ENCODE measurements at places on chromosomes 3 and 15. TPM values are rescaled to one million over a fixed set of nuclear protein-coding genes. Genes with fewer than 3 reads are reported as not detected.

DNA sequence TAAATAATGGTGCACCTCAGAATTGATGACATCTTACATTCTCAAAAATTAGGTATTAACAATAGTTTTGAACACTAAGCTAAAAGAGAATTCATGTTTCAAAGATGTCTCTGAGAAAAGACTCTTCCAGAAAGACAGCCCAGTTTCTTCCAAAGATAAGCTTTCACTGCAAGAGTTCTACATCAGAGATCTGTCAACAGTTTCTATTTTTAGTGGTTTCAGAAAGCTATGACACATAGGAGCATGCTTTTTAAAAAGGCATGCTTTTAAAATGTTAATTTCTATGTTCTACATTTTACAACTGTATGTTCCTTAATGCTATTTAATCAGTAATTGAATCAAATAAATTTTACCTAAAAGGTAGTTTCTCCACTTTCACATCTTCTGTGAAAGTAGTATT lies 88.2 kb downstream of the PLOD2 start:
- H3K27me3 ChIP-seq, result no peaks in the 10 kb centered on the region
- H3K27ac ChIP-seq, result no peak overlapping the region
- H3K36me3 ChIP-seq, result peaks cover 6% of the 10 kb centered on the region

The C3orf52 gene
- total RNA-seq, result 19.6 TPM

GRCh38 chr3:184338511-184338945 lies 1.1 kb downstream of the FAM131A start:
- H3K4me3 ChIP-seq, result peak overlapping the region; percentile 93
- peak; percentile 60 for DNase-seq
- H3K4me1 ChIP-seq, result peaks cover 40% of the 10 kb centered on the region
- H3K27ac ChIP-seq, result peak overlapping the region; percentile 92

The GOLGA6L10 gene
- 0.42 TPM for total RNA-seq

DNA sequence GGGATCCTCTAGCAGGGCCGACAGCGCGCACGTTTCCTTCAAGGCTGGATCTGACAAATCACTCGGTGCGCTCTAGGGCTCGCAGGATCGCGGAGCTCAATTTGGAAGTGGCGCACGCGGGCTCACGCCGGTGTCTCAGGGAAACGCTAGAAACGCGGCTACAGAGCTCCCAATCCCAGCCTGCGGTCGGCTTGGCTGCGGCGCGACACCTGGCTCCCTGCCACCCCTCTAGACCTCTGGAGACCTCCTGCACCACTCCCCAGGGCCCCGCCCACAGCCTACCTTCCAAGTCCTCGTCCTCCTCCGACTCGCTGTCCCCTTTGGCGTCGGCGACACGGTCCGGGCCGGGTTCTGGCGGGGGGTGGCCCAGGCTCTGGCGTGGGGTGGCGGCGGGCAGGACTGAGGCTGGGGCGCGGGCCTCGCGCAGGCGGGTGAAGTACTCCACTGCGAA lies 596 bp downstream of the PRKAR2A start:
- H3K27ac ChIP-seq, result peak overlapping the region; percentile 94
- no peaks in the 10 kb centered on the region for H3K27me3 ChIP-seq

DNA sequence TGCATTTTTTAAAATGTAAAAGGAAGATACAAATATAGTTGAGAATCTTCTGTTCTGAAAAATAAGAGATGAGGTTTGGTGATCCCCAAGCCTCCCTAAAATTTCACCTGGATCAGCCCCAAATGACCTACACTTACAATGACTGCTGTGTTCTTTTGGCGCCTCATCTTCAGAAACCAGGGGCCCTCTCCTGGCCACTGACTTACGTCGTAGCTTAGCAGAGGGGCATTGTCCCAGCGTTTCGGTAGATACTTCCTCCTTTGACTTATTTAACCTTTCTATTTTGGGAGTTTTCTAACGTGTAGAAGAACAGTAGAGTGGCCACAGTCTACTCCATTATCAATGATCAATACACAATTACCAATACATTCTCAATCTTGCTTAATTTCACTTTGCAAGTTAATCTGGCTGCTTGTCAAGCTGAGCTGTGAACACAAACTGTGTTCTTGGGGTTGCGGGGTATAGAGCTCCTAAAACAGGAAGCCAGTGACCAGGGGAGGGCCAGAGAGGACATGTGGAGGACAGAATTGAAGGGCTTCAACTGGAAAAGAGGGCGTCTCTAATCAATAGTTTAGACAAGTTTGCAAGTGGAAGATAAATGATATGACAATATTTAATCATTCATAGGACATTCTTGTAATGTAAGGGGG lies 419.5 kb downstream of the LPP start:
- H3K4me3 ChIP-seq, result no peak overlapping the region
- H3K4me1 ChIP-seq, result peaks cover 87% of the 10 kb centered on the region
- DNase-seq, result no peak
- H3K36me3 ChIP-seq, result no peaks in the 10 kb centered on the region
- H3K27me3 ChIP-seq, result no peaks in the 10 kb centered on the region

- H3K36me3 ChIP-seq, result no peaks in the 10 kb centered on the region
- H3K4me3 ChIP-seq, result no peak overlapping the region
- no peak for DNase-seq
- H3K27ac ChIP-seq, result no peak overlapping the region
- no peaks in the 10 kb centered on the region for H3K27me3 ChIP-seq
Observed at GRCh38 chr15:25939122-25939521, 76.0 kb upstream of the ATP10A start.

The SAMMSON gene
- 3.4 TPM for total RNA-seq

DNA sequence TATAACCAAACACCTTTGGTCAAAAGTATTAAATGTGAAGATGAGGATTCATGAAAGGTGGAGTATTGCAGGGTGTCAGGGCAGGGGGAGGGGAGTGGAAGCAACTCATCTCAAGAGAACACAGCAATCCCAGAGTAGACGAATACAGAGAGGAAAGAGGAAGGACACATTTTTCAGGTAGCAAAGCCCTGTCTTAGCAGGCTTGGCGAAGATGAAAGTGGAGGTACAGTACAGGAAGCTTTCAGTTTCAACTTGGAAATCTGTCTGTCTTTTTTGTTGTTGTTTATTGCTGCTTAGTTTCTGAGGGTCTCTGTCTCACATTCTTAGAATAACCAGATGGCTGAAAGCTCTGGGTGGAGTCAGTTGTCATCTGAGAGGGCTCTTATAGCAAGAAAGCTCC lies 80.8 kb upstream of the GPR149 start:
- no peaks in the 10 kb centered on the region for H3K27me3 ChIP-seq
- H3K27ac ChIP-seq, result no peak overlapping the region
- no peaks in the 10 kb centered on the region for H3K36me3 ChIP-seq
- no peaks in the 10 kb centered on the region for H3K4me1 ChIP-seq
- DNase-seq, result no peak

The ACAN gene
- total RNA-seq, result 147 TPM

Data from thoracic aorta (tissue), 2 donors.